ENCODE measurements at places on chromosomes 4 and X.
A peak's percentile ranks its signal among the peaks of the same experiment; 100 is the strongest.

DNA sequence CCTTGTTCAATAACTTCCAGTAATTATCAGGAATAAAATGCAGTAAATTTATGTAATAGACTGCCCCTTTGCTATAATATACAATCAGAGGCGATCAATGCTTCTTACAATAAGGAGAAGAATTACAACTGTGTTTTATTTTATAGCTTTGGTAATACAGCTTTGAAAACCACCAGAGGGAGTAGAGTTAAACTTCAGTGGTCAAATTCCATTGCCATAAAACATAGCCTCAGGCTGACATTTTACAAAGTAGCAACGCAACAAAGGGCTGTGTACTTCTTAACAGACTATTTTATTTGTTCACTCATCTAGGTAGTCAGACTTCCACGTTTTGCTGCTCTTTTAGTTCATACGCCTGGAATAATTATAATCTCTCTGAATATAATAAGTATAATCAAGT is 58.5 kb downstream of the TEX13C start:
- no peak for DNase-seq

DNA sequence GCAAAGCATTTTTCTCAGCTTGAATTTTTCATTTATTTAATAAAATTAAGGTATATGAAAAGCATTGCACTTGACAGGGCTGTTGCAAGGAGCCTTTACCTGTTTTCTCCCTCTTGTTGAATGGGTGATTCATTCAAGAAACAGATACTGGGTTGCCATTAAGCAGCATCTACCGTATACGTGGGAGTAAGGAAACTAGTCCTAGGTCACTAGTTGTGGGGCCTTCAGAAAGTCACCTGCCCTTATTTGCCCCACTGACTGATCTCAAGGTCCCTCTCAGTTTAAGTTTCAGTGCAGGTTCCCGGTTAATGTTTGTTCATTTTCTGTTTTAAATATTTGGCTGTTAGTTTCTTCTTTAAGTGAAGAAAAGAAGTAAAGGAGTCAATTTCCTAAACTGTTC is 34.0 kb downstream of the LHFPL1 start:
- peak; percentile 12 for DNase-seq

GRCh38 chrX:45697591-45697990 is 496.9 kb upstream of the DIPK2B start:
- DNase-seq: no peak

DNA sequence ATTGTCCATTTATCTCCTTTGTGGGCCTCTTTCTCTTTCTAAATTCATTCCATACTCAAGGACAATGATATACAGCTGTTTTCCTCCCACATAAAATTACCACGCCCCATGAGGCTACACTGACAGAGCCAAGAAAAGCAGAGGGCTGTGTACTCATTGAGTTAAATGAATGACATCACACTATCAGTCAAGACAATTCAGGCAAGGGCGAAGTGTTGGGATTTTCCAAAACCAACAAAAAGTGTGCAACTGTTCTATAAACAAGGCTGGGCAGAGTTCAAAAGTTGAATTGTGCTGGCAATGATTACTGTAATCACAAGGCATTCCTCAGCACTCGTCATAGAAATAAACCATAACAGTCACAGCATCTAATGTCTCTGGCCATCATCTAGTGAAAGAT is 799.6 kb upstream of the DIAPH2 start:
- no peak for DNase-seq

DNA sequence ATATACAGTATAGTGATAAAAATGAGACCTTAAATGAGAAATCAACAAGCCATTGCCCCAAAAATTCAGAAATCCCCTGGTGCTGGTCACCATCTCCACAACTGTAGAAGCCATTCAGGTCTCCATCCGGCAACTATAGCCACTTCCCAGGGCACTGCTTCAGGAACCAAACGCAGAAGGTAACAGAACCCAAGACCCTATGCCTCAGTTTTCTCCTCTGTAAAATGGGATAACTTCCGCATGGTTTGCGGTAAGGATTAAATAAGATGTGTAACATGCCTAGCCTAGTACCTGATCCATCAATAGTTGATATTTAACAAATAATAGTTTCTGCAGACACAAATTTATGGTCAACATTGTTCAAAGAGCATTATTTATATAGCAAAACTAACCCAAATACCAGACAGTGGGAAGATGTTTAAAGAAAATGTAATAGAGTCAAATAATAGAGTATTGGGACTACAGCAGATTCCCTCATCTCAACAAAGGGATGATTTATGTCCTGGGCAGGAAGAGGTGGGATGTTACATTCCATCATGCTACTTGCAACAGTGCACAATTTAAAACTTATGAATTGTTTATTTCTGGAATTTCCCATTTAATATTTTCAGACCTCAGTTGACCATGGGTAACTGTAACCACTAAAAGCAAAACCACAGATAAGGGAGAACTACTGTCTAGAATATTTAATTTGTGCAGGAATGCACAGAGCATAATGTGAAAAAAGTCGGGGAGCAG is 30.0 kb downstream of the IRF2 start:
- DNase-seq: no peak

DNA sequence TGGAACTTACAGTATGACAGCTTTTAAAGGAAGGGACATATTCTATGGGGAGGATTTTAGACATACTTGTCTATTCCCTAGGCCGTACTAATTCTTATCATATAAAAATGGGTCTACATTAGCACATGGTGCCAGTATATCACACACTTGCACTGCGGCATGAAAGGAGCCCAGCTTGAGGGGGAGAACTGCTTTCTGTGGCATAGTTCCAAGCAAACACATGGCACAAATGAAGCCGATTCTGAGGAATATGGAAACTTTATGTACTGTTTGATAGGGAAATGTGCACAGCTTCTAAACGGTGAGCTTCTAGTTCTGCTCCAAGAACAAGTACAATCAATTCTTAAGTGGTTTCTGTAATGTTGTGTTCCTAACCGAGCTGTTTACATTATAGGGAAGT is 675.6 kb upstream of the FTHL17 start:
- DNase-seq: no peak

DNA sequence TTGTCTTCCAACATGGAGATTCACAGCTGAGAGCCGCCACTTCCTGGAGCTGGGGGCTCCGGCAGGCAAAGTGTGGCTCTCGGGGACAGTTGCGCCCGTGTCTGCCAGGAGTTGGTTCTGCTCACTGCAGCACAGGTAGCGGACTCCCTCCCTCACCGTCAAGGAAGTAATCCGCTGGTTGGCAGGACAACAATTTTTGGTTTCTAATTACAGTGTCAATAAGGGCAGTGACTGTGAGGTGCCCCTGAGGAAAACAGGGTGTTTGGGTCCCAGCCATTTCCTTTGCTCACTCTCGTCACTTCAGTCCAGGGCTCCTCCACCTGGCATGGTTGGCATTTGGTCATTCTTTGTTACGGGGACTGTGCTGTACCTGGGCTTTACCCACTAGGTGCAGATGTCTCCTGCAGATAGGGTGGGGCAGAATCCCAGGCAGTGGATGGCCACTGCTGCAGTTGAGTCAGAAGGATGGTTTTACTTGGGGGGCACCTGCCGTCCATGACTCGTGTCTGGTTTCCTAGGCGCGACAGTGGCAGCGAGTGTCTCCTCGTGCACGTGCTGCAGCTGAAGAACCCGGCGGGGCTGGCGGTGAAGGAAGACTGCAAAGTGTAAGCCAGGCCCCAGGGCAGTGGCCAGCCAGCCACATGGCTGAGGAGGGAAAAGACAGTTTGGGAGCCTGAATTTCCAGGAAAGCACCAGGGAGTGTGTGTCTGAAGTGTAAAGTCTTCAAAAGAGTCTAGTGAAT is 32.1 kb upstream of the CLCN4 start:
- no peak for DNase-seq

DNA sequence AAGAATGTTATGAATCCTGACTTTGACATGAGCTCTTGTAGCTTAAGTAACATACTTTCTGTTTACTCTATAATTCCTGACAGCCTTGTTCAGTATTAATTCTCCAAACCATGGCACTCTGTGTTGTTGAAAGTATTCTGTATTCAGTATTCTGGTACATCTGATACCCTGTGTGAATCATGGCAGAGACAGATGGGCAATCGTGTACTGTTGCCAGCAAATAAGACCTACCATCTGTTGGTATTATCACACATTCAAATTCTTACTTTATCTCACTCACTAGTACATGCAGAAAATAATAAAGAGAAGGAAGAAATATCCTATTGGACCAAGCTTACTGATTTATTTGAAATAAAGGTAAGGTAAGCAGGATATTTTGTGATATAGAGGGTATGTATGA is 7.9 kb downstream of the MBTPS2 start:
- DNase-seq: no peak

- no peak for DNase-seq
These were observed 244.3 kb downstream of the PTTG2 start for GRCh38 chr4:38204339-38205035.

DNA sequence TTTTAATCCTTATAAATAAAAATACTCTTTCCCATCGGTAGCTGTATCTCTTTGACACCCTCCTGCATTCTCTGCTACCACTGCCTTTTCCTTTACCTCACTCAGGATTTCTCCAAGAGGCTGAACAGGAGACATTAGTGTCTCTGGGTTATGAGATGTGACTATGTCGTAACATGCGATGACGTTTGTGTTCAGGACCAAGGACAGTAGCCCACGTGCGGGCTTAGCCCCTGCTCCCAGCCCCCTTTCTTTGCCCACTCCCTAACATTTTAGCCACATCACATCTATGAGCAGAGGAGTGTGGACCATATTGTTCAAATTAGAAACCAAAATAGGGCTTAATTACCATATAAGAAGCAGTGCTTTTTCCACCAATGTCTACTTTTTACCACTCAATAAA is 369.3 kb downstream of the FBXW7 start:
- no peak for DNase-seq

DNA sequence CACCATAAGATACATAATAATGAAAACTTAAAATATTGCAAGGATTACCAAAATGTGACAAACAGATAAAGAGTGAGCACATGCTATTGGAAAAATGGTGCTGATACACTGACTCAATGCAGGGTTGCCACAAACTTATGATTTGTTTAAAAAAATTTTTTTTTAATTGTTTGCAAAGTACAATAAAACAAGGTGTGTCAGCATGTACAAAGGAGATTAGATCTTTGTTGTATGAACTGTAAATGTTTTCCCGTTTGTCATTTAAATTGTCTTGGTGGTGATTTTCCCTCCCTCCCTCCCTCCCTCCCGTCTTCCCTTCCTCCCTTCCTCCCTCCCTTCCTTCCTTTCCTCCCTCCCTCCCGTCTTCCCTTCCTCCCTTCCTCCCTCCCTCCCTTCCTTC is 31.4 kb downstream of the ANXA5 start:
- DNase-seq: no peak

DNA sequence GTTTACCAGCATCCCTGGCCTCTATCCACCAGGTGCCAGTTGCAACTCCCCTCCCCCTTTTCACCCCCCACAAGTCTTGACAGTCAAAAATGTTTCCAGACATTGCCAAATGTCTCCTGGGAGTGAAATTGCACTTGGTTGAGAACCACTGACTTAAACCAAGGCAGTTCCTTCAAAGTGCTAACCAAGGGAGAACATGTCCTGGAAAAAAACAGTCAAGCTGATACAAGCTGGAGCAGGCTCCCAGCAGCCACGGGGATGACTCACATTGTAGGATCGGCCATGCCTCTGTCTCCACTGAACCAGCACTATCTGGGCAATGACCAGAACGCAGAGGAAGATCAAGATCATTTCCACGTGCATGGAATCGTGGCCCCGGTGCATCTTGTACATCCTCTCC is 11.4 kb downstream of the RNF175 start:
- DNase-seq: no peak

GRCh38 chr4:140092094-140092851 is 61.7 kb downstream of the MAML3 start:
- DNase-seq: no peak

- no peak for DNase-seq
These were observed 538 bp upstream of the CYTL1 start for GRCh38 chr4:5019796-5020195.

DNA sequence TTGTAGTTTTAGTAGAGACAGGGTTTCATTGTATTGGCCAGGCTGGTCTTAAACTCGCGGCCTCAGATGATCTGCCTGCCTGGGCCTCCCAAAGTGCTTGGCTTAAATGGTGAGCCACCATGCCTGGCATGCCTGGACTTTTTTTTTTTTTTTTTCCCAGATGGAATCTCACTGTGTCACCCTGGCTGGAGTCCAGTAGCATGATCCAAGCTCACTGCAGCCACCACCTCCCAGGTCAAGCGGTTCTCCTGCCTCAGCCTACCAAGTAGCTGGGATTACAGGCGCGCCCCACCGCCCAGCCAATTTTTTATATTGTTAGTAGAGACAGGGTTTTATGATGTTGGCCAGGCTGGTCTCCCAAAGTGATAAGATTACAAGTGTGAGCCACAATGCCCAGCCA is 8.4 kb downstream of the UBE2K start:
- DNase-seq: no peak

DNA sequence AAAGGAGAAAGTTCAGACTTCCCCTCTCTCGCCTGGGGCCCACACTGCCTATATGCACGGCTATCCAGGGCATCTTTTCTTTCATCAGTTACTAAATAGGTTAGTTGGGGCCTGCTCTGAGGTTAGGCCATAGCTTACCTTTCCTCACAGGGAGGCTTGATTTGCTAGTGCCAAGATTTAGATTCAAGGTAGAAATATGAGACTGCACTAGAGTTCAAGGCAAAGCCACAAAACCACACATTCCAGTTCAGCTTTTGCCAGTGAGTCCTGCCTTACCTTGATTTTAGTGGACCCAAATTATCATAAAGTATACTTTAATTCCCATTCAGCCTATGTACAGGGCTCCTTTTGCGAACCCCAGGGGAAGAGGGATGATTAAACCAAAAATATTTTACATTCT is 762.8 kb downstream of the PDHA2 start:
- DNase-seq: no peak

DNA sequence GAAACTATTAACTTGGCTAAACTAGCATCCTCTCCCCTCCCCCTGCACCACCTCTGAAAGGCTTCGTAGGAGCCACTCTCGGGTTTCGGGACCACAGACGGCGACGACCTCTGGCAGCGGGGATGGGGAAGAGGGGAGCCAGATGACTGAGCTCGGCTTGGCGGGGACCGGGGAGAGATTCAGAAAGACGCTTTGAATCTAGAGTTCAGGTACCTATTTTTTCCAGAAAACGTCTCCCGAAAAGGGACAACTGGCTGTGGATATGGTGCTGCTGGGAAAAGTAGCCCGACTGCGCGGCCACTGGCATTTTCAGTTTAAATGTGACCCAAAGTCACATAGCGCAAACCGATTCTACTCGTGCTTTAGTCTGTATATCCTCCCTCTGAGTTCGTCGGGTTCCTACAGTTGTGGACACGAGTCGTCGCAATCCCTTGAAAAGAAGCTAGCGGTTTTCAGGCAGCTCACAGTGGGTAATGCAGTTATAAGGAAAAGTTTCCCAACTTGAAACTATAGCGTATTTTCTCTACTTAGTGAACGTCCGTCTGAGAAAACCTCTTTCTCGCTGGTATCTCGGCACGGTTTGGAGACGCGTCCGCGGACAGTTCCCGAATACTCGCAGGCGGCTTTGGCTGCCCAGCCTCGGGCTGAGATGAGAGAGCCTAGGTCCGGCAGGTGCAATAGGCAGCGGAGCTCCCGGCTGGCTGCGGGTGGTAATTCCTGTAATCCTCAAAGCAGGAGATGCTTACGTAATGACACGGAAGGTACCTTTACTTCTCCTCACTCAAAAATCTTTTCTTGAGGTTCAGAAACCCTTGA is 1.3 kb downstream of the PARM1 start:
- DNase-seq: no peak
